NCI-H446 (cell line): ENCODE measurements at places on chromosomes 11 and 22.

- no peak for DNase-seq
Measured at GRCh38 chr22:39279170-39279850, 34.5 kb upstream of the PDGFB start.

DNA sequence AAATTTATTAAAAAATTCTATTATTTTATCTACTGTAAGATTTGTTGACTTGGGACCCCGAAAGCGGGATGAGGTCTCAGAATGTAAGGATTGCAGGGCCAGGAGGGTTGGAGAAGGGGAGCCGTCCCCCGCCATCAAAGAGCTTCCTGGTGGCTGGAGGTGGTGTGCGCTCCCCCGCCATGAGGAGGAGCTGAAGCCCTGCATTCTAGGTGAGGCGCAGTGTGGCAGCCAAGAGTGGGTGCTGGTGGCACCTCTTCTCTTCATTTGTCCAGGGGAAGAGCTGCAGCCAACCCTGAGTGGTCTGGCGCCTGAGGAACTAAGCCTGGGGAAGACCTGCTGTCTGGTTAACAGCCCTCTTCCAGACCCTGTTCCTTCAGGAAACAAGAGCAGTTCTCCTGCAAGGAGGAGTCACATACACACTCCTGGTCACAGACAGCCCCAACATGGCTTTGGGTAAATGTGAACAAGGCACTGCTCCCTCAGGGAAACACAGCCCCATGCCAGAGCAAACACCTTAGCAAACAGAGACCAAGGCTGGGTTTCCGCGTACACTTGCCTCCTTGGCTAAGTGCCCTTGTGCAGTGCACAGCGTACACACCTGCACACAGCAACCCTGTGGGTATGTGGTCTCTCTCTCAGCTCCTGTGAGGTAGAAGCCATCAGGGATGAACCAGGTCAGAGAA, 17.3 kb downstream of the RTN4RL2 start:
- DNase-seq, result no peak

- no peak for DNase-seq
Measured at GRCh38 chr11:75797792-75798191, 17.2 kb upstream of the UVRAG start.

- DNase-seq, result no peak
Measured at GRCh38 chr11:32326522-32326921, 108.8 kb downstream of the WT1 start.

DNA sequence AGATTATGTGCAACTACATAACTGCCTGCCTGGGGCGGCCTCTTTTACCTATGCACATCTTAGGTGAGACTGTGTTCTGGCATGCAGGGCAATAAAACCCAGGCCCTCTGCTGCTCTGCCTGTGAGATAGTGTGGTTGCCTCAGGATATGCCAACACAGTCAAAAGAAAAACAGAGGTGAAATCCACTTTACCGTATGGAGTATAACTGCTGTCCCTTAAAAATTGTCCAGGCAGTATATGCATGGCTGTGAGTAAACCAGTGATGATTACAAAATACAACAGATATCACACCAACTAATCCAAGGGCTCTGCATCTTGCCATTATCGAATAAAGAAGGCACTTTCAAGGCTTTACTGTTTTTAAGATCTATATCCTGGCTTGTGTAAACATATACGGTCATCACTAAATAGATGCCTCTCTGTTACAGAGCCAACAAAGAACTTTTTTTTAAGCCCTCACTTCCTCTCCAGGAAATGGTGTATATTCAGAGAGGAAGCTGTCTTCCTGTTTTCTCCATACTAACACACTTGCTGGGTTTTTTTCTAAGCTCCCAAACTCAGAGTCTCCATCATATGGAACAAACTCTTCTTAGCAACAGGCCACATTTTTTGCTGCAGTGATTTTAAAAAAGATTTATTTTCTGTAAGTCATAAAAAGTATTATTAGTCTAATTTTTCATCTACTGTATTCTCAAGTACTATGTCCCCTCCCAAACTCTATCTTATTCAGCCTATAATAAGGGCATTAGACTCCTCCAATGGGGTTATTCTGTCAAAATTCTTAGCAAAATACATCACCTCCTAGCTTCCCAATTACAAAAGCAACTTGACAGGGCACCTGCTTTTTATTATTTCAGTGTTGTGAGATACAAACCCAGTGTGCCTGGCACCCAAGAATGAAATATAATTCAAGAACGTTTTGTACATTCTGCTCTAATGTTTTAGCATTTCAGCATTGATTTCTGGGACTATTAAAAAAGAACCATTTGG, 135.2 kb downstream of the MAML2 start:
- DNase-seq, result no peak

DNA sequence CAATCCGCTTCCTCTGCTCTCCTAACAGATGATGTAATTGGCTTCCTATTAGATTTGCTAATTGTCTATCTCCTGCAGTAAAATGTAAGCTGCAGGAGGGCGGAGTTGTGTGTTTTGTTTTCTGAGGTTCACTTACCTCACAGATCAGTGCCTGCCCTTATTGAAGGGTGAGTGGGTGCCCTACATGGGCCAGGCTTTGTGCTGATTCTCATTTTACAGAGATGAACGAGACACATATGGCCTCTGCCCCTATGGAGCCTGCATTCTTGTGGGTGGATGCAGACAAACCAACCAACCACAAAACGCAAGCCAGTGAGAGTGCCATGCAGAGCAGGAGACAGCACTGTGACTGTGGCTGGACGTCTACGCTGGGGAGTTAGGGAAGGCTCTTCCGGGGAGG, 9.9 kb downstream of the TESMIN start:
- DNase-seq, result no peak

DNA sequence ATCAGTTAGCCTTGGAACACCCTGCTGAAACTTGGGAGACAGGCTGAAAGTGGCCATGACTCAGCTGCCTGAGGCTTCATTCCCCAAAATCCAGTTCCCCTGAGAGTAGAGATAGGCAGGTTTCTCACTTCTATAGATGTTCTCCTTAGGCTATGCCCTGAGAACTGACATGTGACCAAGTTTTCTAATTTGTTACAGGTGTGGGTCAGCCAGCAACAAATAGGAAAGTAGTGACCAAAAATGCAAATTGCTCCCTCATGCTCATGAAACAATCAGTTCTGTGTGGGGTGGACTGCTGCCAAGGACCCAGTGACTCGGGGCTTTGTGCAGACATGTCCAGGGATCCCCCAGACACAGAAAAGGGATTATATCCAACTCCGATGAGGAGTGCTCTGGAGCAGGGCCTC, 7.3 kb upstream of the CCDC15 start:
- no peak for DNase-seq
